Fibroblast of villous mesenchyme (primary cell): ENCODE measurements at places on chromosomes 6 and 20.

GRCh38 chr6:115365783-115366182 is 694.9 kb downstream of the FRK start:
- DNase-seq: no peak

GRCh38 chr6:108578595-108579327 is 18.0 kb downstream of the FOXO3 start:
- peak; percentile 94 for DNase-seq

DNA sequence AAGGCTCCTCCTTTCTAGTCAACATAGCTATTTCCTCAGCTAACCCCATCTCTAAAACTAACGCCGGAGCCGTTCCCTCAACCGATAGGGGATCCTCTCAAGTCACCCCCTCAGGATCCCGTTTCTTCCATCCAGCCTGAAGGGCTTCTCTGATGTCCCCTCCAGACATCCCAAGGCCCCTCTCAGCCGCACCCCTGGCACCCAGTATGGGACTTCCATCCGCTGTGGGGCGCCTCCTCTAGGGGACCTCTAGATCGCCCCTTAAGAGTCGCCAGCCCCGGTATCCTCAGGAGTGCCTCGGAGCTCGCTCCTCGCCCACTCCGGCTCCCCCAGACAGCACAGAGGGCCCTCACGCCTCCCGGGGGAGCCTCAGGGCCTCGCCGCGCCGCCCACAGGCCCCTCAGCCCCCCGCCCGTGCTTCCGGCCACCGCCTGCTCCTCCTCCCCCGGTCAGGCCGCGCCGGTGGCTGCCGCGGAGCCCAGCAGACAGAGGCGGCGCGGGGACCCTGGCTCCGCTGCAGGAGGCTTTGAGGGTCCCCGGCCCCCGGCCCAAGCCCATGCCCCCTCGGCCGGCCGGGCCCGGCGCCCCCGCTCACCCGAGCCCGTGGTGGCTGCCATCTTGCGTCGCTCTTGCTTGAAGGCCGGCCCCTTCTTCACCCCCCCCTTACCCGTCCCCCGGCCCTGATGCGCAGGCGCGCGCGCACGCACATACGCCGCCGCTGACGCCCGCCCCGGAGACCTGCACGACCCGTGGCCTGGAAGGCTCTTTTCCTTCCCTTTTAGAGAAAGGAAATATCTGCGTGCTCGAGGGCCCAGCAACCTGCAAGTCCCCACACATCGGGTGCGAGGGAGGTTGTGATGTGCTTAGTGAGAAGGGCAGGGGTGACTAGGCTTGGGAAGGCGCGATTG is at the start of gene UBE2V1:
TSS of gene UBE2V1 (minus strand) at position 639 of the 908 bp plus-strand sequence. CDS start at position 617, 22 bp downstream.
- peak; percentile 93 for DNase-seq

GRCh38 chr20:24102290-24102689 is 113.7 kb upstream of the GGTLC1 start:
- DNase-seq: no peak

- no peak for DNase-seq
Measured at GRCh38 chr20:24673678-24674570, 204.5 kb downstream of the SYNDIG1 start.

DNA sequence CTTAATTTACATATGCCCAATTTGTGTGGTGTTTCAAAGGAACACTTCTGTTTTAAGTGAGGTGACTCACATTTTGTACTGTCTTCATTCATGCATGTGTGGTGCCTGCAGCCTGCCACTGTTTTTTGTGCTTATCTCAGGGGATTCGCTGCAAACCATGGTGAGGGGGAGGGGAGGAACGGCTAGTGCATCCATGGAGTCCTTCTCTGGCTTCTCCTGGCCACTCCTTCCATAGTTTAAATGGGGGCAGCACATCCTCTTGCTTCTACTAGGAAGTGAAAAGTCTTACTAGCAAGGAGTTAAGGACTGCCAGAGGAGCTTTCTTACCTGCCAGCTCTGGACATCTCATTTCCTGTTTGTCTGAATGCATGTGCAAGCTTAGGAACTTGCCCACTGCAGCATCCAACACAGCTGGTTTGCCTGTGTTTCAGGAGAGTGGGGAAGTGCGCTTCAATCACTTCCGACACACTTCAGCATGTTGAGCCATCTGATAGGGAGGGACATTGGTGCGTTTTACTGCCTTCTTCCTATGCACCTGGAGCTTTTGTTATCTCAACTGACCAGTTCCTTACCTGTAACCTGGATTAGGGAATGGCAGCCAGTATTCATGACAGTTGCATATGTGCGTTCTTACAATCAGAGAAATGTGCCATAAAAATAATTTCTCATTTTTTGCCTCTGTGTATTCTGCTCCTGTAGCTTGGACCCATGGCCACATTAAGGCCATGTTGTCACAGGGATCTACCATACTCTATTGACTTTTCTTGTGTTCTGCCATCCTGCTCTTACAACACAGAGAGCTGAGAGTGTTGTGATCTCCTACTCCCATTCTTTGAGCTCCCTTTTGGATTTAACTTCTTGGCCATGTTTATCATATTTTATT is 211.3 kb downstream of the ARID1B start:
- peak; percentile 27 for DNase-seq

GRCh38 chr6:132567566-132567965 is 2.6 kb upstream of the TAAR6 start:
- no peak for DNase-seq

- no peak for DNase-seq
Measured at GRCh38 chr6:5280920-5281319, 19.6 kb downstream of the FARS2 start.

DNA sequence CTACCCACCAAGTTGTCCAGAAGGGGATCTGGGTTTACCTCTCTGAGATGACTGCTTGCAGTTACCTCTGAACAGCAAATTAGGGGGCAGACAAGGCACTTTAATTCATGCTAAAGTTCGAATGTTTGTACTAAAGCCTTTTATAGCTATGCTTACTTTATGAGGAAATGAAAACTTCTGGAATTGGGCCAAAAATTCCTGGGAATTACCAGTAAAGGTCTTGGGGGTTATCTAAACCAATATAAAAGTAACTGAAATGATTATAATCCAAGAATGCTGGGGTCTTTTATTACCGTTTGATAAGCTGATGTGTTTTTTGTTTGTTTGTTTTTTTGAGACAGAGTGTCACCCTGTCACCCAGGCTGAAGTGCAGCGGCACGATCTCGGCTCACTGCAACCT is 7.9 kb upstream of the LZTS3 start:
- no peak for DNase-seq

- no peak for DNase-seq
Measured at GRCh38 chr20:37280403-37280802, 9.1 kb upstream of the MANBAL start.

- DNase-seq: peak; percentile 74
Measured at GRCh38 chr6:73964241-73964854, 268.3 kb downstream of the CD109 start.

DNA sequence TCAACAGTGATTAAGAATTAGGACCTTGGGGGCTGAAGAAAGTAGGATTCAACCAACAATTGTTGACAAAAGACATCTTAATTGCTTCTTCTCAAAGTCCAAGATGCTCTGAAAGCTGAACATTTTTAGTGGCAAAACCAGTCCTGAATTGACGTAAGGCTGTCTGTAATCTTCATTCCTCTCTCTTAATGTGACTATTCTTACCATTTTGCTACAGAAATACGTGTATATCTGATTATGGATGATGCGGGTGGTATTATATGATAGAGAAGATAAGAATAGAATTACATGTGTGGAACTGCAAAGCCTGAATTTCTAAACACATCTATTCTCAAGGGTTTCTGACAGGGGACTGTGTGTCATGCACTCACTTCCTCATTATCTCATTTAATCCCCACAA is 130.3 kb upstream of the SASH1 start:
- no peak for DNase-seq

DNA sequence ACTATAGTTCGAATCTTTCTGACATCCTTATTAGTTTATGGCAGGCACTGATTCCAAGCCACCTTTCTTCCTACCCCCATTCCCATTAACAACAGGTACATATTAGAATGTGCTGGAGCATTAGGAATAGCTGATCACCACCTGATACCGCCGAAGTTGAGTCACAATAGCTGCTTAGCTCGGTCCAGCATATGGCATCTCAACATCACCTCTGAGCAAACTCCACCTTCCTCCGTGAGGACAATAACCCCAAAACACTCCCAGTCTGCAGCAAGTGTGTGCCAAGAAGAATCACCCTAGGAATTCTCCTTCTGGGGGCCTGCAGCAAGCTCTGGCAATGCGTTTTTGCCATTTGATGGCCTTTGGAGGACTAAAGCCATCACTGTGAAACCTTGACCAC is 8.7 kb downstream of the PMEPA1 start:
- no peak for DNase-seq

DNA sequence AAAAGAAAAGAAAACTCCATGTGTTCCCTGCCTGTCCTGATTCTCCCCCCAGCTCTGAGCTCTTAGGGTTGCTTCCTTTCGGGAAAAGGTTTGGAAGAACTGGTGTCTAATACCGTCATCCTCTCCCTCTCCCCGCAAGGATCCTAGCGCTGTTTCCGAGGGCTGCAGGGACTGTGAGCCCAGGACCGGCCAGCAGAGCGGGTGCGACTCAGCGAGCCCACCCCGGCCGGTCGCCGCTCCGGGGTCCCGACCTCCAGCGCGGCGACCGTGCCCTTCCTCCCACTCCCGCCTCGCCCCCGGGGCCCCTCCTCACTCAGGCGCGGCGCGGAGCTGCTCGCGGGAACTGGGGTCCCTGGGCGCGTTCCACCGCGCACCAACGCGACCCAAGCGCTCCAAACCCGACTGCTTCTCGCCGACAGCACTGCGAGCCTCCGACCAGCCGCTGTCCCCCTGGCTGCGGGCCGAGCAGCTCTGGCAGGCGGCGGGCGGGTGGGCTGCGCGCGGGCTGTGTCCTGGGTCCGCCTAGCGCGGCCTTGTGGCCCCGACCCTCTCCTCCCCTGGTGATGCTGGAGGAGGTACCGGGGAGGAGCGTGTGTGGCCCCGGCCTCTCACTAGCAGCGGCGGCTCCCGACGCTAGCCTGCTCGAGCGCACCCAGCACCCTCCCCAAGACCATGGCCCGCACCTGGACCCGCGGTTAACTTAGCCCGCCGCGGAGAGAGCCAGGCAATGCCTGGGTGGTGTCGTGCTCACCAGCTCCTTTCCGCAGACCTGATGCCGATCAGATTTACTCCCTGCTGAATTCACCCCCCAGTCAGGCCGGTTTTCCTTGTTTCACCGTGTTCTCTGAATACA is at the start of gene PLA2G7:
TSS of gene PLA2G7 (minus strand) at position 509 of the 853 bp plus-strand sequence. CDS start 12,484 bp downstream, outside the sequence.
- DNase-seq: no peak

- no peak for DNase-seq
Measured at GRCh38 chr6:17935188-17936149, 52.0 kb downstream of the KIF13A start.

DNA sequence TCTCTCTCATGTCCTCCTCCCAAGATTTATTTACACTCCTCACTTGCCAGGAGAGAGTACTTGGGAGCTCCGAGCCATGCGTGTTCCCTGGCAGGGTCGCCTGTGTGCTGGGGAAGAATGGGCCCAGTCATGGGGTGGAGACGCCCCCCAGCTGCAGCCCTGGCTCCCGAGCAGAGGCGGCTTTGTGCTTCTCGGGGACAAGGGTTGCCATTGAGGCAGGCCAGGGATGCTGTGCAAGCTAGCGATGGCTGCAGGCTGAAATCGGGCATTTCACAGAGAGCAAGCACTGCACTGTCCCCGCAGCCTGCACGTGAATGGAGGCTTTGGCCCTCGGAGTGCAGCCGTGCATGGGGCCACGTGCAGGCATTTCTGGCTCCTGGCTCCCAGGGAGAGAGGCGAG is 23.8 kb downstream of the PHACTR3 start:
- no peak for DNase-seq

DNA sequence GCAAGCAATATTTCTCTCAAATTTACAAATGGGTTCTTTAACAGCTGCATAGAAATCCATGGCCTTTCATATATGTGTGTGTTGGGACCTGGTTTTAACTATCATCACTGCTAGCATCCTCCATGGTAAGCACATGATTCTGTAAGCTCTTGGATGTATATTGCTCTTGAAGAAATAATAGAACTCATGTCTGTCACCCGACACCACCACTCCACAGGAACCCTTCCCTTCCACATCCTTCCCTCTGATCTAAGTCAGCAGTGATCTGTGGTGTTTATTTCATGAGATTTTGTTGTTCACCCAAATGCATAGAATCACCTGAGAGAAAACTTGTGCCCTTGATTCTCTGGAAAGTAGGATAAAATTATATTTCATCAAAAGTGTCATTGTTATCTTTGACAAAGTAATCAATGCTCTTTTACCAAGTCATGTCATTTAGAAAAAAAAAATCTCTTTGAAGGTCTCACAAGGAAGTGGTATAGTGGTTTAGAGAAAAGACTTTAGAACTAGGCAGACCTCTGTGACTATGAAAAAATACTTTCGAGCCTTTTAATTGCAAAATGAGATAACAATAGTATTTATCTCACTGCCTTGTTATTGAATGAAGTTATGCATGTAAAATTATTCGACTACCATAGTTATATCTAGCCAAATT is 649.8 kb upstream of the SLC35B3 start:
- no peak for DNase-seq

- DNase-seq: no peak
Measured at GRCh38 chr6:160950507-160950906, 41.1 kb upstream of the MAP3K4 start.

DNA sequence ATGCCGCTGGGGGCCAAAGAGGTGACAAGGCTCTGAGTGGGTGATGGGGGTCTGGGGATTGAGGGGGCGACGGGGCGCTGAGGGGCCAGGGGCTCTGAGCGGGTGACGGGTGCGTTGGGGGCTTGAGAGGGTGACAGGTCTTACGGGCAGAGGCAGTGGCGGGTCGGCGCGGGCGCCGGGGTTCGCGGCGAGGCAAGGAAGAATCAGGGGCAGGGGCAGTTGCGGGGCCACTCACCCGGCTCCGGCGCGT is 146 bp downstream of the ZNFX1 start:
- no peak for DNase-seq

DNA sequence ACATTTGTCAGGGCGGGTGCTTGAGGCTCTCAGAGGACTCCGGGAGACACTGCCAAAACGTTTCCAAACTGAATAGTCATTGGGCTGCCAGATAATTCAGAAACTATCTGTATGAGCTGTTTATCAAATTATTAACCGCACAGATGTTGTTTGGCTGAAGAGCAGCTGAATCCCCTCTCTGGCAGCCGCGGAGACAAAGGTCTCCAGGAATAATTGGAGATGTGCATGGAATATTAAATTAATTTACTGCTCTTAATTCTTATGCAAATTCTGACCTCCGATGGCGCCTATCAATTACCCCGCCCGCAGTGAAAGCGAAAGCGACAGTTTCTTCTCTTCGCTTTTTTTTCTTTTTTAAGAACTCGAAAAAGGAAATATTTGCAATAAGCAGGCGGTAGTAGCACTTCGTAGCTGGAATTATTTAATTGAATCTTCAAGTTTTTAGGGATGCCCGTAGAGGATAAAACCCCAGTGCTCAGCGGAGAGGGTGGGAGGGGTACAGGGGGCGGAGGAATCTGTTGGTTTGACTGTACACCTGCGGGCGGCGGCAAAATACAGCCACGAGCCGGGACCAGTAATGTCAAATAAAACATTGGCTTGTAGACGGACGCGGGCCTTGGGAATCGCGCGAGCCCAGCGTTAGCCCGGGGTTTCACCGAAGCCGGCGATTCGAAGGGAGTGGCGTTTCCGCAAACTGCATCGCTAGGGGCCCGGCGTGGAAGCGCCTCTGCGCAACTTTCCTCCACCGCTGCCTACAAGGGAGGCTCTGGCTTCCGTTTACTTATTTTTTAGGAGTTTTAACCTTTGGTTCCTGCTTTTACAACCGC is 6.2 kb downstream of the LINC00237 start:
- DNase-seq: peak; percentile 11

GRCh38 chr6:126173265-126173664 is 166.7 kb upstream of the CENPW start:
- DNase-seq: no peak
